Fibroblast of villous mesenchyme (primary cell): ENCODE measurements at places on chromosomes 1 and 21.

- no peak for DNase-seq
Measured at GRCh38 chr1:166903232-166903631, 27.2 kb upstream of the TADA1 start.

DNA sequence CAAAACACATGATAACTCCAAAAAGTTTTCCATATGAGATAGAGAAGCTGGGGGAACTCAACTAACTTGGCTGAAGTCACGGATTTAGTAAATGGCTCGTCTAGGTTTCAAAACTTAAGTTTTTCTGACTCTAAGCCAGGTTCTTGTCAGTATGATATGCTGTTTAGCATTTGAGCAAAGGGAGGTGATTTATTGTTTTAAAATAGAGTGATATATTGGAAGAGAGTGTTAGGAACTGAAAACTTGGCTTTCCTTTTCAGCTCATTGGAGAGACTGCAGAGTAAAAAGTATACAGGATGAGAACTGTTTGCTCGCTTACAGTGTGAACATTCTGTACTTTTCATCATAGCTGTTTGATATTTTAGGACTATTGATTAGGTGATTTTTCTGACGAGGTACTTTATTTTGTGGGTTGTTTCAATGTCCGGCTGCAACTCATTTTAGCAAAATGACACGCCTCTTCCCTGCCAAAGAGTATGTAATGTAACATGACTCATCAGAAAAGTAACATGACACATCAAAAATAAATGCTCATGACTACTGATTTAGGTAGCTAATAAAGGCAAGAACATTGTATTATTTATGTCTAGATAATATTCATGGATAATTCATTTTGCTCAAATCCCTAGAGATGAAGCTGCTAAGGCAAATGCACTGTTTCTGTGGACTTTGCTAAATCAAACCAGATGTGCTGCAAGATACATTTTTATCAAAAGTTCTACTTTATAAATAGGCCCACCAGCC is 355.1 kb downstream of the GPATCH2 start:
- peak; percentile 45 for DNase-seq

- peak; percentile 2 for DNase-seq
Measured at GRCh38 chr1:238710697-238711096, 675.7 kb upstream of the CHRM3 start.

DNA sequence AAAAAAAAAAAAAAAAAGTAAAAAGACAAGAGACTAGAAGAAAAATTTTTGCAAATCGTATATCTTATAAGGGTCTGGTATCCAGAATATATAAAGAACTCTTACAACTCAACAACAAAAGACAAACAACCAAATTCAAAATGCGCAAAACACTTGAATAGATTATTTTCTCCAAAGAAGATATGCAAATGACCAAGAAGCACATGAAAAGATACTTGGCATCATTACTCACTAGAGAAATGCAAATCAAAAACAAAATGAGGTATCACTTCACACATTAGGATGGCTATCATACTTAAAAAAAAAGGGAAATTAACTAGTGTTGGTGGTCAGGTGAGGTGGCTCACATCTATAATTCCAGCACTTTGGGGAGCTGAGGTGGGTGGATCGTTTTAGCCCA is 12.0 kb upstream of the SLC2A5 start:
- no peak for DNase-seq

GRCh38 chr1:74317663-74318062 is 82.5 kb downstream of the TNNI3K start:
- DNase-seq: no peak
